ENCODE measurements at places on chromosomes 2 and 18.

GRCh38 chr18:58212274-58212673 lies 168.2 kb downstream of the NEDD4L start:
- DNase-seq, result no peak

DNA sequence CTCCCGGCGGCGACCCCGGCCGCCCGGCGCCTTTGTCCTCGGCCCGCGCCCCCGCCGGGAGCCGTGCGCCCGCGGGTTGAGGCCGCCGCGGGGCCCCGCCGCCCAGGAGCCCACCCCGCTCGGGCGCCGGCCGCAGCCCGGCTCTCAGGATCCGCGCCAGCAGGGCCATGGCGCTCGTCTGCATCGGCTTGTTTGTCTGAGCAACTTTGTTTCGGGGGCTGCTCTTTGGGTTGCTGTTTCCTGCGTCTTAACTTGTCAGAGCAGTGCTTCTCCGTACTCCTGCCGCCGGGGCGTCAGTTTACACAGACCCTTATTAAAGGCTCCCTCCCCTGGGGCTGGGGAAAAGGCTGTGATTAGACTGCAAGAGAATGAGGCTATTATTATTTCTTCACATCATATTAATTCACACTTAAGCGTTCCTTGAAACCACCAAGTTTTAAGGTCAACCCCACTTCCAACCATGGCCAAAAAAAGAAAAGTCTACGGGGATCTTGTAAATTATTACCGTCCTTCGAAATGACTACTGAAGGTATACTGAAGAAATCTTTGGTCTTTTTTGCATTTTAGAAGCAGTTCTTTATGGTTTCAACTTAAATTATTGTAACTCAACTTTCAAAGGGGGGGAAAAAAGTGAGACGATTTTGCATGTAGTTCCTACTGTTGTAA lies at the start of gene CYP27C1:
Gene CYP27C1, minus strand, starts transcription at position 198 of the 666 bp plus-strand sequence. Its CDS starts 29 bp downstream, at position 169.
- peak; percentile 37 for DNase-seq

GRCh38 chr18:52670896-52671295 lies 330.9 kb downstream of the DCC start:
- DNase-seq, result peak; percentile 79

GRCh38 chr2:15793078-15793913 lies 147.1 kb upstream of the MYCN start:
- DNase-seq, result no peak

- no peak for DNase-seq
These were observed 115.4 kb upstream of the STK17B start for GRCh38 chr2:196286821-196287220.

- DNase-seq, result peak; percentile 15
These were observed 103.7 kb downstream of the KCNH7 start for GRCh38 chr2:162734866-162735265.

DNA sequence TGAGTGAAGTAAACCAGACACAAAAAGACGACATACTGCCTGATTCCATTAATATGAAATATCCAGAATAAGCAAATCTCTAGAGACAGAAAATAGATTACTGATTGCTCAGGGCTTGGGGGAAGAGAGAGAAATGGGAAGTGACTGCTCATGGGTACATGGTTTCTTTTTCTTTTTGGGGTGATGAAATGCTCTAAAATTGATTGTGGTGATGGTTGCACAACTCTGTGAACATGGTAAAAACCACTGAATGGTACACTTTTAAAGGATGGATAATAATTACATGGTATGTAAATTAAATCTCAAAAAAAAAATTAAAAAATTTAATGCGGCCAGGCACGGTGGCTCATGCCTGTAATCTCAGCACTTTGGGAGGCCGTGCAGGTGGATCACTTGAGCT lies 39.3 kb downstream of the RPL31 start:
- no peak for DNase-seq

- no peak for DNase-seq
These were observed 699.9 kb upstream of the SLC8A1 start for GRCh38 chr2:41151746-41152145.

DNA sequence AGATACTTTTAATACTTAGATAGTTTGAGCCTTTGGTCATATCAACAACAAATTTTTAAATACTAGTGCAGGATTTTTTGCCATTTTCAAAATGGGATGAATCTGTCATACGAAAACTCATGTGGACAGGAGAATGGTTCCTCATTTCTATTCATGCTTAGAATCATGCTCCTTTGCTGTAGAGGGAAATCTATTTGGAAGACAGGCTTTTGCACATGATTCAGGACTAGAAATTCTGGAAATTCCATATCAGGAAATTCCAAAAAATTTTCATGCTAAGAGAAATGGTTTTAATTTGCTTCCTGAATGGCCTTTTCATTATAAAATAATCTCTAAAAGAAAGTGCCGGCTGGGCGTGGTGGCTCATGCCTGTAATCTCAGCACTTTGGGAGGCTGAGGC lies 39.3 kb downstream of the MOGAT1 start:
- no peak for DNase-seq

- no peak for DNase-seq
These were observed 63.0 kb downstream of the NPAS2 start for GRCh38 chr2:100882645-100883613.

- DNase-seq, result peak; percentile 83
These were observed 34.0 kb downstream of the ADAM23 start for GRCh38 chr2:206477296-206477695.

- DNase-seq, result peak; percentile 86
These were observed 777 bp upstream of the RAB17 start for GRCh38 chr2:237591141-237591881.
